Tibial artery (tissue), 4 donors: ENCODE measurements at places on chromosomes 11 and 22.

DNA sequence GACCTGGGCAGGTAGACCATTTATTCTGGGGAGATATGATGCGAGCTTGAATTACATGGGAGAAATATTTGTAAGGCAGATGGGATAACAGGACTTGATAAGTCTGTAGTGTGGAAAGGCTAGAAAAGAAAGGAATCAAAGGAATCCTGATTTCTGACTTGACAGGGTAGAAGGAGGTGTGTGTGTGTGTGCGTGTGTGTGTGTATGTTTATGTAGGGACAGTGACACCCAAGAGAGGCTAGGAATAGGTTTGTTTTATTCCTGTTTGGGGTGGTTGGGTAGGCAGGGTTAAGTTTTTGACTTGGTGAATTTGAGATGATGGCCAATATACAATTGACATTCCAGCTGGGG, 390 bp upstream of the HTATIP2 start:
- no peak for DNase-seq

DNA sequence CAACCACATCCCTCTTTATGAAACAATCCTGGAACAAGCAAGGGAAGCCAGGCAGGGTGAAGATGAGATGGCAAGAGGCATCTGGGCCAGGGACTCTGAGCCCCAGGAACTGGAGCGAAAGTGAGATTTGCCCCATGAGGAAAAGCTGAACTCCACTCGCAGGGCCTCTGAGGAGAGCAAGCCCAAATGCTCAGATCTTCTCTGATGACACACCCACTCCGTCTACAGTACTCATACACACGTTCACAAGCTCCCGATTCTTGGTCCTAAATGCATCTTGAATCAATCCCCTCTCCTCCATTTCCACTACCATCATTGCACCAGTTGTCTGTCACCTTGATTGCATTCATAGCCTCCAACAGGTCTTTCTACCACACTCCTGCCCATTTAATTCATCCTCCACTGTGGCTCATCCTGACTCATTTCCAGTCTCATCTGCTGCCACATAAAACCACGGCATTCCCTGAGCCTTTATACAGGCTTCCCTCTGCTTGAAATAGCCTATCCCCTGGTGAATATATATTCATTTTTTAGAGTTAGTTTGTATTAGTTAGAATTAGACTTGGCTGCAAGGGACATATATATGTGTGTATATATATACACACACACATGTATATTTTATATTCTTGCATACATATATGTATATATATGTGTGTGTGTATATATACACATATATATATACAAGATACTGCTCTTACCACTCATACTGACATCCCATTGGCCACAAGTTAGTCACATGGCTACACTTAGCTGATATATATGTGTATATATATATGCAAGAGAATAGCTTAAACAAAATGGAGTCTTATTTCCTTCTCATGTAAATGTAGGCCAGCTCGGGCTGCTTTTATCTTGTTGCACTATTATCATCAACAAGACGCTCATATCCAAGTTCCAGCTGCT, 1.4 kb upstream of the APOA5 start:
- no peak for DNase-seq

- DNase-seq: no peak
These were observed 55.7 kb downstream of the TSPAN18 start for GRCh38 chr11:44782478-44782877.

DNA sequence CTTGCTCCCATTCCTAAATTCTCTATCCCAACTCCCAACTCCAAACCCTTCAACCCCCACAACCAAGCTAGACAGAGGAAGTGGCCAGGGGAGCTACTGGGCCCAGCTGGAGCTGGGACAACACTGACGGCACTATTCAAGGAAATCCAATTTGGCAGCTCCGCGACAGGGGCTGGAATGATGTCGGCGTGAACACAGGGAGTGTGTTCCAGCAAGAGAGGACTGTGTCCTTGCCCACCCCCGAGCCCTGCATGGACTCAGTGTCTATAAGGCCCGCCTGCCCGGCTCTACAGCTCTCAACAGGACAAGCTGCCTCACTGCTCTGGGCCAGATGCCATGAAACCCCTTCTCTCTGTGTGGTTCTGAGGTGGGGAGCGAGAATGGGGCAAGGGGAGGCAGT, 11.3 kb downstream of the PCSK7 start:
- DNase-seq: peak; percentile 95

DNA sequence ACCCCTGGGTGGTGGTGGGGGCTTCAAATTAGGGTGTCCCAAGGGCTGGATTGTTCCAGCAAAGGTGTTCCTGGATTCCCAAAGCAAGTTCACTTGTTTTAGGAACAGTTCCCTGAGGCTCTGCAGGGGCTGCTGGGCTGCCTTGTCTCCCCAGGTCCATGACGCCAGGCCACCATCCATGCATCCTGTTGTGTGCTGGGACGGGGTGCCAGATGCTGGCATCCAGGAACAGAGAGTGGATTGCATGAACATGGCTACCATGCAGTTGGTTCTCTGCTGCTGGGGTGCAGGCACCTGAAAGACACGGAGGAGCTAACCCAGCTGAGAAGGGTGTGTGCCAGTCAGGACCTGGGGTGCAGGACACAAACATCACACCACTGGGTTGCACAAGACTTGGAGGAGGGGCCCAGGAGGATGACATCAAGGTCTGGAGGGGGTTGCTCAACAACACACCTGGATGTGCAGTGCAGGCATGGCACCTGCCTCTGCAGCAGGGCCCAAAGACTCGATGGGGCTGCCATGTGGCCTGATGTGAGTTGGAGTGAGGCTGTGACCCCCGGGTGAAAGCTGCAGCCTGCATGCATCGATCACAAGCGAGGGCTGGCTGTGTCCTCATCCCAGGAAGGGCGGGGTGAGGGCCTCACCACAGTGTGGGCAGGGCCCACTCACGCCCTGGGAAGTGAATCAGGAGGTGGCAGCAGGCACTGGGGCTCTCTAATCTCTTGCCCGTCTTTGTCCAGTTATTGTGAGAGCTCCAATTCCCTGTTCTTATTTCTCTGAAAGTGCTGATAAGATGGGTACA, 74.0 kb upstream of the CLDN5 start:
- no peak for DNase-seq

DNA sequence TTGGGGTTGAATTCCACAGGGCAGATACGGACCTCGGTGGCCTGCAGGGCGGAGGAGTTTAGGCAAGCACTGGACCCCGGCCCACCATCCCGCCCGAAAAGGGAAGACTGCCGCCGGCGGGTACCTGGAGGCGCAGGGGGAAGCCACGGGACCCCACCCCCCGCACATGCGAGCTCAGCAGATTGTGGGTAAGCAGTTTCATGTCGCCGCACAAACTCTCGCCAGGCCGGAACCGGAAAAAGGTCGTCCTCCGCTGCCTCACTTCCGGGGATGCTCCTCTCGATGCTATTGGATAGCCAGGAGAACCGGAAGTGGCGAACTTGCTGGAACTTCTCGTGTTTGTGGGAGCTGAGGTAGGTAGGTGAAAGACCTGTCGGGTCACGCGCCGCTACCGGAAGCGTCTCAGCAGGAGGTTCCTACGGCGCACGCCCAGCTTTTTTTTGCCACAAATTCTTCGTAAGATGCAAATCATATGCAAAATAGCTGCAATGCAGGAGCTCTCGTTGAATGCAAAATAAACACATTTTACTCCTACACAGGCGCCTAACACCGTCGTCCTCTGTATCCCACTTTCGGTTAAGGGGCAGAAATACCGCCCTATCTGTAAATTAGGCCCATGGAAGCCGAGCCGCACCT, at the start of gene TRMT112:
TSS of gene TRMT112 (minus strand) at position 235 of the 636 bp plus-strand sequence. CDS start at position 202, 33 bp downstream.
- DNase-seq: peak; percentile 99

DNA sequence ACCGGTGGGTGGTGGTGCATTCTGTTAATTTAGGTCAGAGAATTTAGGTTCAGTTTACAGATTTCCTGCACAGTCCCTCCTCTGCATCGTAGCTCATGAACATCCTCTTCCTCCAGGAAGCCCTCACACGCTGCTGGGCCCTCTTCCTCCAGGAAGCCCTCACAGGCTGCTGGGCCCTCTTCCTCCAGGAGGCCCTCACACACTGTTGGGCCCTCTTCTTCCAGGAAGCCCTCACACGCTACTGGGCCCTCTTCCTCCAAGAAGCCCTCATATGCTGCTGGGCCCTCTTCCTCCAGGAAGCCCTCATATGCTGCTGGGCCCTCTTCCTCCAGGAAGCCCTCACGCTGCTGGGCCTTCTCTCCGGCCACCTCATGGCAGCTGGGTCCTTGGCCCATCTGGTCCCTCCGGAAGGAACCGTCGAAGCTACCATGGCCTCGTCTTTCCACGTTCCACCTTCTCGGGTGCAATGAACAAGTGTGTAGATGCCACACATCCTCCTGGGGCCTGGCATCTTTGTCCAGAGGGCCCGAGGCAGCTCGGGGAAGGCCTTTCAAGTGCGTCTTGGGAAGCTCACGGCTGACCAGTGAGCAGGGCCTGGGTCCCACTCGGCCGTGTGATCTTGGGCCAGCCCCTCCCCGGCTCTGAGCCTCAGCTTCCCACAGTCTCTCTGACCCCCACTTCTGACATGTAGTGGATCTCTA, 58.9 kb upstream of the PPARA start:
- DNase-seq: no peak

DNA sequence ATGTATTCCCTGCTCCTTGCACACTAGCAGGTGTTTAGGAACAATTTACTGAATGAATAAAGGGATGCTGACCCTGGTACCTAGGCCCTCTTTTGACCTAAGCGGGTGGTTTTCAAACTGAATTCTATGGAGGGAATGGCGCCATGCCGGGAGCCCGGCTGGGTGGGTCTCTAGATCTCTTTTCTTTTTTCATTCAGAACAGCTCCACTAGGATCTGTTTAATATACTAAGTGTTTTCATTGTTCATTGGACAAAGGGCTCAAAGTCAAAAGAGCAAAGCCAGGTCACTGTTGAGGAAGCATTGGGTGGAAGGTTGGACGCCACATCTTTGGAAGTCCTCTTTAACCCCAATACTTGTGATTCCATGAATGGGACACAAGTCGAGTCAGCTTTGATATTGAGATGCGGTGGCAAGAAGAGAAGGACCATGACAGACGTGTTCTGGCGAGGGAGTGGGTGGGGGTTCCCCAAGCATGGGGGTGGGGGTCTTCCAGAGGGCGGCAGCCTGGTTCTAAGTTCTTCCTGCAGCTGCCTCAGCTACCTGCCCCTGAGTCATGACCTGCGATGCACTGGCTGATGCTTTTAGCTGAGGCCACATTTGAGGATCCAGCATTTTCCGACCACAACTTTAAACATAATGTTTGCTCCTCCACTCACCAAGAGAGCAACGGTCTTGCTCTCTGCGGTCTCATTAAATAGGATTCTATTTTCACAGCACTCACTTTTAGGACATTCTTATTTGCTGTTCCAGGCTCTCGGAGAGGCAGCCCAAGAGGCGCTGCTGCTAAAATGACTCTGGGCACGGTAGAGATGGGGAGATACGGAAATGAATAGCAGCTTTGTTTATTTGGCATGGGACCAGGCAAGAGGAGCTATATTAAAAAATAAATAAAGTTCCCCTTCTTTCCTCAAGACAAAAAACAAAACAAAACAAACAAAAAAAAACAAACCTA, 100.6 kb downstream of the FBXO7 start:
- DNase-seq: no peak

- DNase-seq: no peak
These were observed 59.6 kb downstream of the PISD start for GRCh38 chr22:31602259-31602952.

GRCh38 chr11:47606731-47607130, 12.5 kb upstream of the C1QTNF4 start:
- DNase-seq: no peak

- DNase-seq: peak; percentile 34
These were observed 616 bp downstream of the GGT5 start for GRCh38 chr22:24244144-24244787.

- DNase-seq: peak; percentile 82
These were observed 36.0 kb downstream of the PRCP start for GRCh38 chr11:82864268-82864667.

DNA sequence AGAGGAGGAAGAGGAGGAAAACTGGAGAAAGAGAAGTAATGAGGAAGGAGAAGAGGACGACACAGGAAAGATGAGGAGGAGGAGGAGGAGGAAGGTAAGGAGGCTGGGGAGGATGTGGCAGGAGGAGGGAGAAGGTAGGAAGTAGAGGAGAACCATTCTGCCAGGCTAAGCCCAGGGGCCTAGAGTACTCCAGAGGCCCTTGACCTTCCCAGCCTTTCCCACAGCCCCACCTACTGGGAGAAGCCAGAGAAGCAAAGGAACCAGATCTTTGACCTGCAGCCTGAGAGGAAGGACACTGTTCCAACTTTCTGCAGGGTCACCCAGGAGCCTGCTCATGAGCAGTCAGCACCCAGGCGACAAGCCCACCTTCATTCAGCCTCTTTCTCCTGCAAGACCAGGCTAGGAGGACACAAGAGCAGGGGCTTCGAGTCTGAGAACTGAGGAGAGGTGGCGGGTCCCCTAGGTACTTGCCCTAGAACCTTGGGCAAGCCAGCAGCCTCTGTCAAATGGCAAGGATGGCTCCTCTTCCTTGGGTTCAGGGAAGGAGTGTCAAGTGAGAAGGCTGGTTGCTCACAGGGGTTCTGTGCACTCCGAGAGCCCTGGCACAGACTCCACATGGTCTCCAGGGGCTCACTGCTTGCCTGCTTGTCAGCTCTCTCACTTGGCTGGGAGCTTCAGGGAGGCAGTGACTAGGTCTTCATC, 27.9 kb upstream of the OAF start:
- no peak for DNase-seq

- DNase-seq: no peak
These were observed 94.9 kb downstream of the MICAL2 start for GRCh38 chr11:12205330-12205729.

- no peak for DNase-seq
These were observed 154.5 kb upstream of the BLID start for GRCh38 chr11:122270535-122270934.

DNA sequence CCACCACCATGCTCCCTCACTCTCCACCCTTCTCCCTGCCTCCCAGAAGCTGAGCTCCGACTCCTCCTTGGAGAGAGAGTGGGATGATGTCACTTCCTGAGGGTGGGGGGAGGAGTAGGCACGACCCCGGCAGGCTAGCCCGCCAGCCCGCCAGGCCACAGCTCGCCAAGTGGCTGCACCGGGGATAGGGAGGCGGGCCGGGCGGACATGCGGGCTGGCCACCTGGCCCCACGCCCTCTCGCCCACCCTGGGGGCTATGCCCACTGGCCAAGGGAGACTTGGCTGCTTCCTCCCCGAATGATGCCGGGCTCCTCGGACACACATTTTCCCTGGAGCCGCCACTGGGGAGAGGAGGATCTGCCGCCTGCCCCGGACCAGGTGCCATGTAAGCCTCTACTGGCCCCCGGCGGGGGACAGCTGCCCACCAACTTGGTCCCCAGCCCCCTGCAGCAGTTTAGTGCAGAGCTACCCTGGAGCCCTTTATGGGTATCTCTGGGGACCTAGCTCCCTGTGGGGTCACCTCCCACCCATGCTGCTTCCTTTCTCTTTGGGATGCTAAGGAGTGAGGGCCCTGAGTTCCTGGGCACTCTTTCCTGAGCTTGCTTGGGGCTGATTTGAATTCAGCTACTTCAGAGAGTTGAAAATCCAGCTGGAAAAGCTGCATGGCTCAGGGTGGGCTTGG, 33.7 kb upstream of the MYRF start:
- DNase-seq: no peak

GRCh38 chr11:29019960-29020683, 911.9 kb downstream of the METTL15 start:
- DNase-seq: no peak

DNA sequence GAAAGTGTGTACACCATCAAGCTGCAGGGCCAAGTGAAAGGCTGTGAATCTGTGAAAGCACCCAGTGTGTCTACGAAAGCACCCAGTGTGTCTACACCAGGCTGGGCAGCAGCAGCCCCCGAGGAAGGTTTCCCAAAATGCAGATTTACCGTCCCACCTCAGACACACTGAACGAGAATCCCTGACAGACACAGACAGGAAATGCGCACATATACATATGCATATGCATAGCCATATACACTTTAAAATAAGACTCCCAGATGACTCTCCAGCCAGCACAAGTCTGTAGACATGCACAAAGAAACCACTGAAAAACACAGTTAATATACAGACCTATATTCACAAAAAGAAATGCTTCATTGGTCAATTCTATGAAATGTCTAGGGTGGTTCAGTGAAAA, 155.5 kb upstream of the OPCML start:
- no peak for DNase-seq
